ENCODE measurements at places on chromosomes 3 and 15.

DNA sequence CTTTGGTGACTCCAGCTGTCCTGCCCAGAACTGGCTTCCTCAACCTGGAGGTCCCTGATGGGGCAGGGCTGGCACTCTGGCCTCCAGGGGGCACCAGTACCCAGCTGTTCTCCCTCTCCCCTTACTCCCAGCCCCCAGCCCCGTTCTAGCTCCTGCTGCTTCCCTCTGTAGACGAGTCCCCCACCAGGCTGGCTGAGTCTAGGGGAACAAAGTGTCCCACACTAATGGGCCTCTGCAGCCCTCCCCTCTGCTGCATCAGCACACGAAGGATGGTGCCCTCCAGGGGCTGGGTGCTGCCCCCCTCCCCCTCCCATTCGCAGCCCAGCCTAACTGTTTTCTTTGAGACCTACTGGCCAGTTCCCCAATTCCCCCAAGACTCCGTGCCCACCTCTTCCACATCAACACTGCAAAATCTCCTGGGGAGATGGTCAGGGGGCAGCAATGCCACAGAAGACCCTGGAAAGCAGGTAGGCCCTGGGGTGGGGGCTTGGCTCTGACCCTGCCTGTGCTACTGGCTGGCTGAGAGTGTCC lies 4.2 kb downstream of the RHCG start:
- DNase-seq, result no peak

GRCh38 chr3:7610634-7611033 lies 749.7 kb downstream of the GRM7 start:
- DNase-seq, result no peak

- DNase-seq, result no peak
Measured at GRCh38 chr15:66483131-66483566, 14.4 kb downstream of the SNAPC5 start.

DNA sequence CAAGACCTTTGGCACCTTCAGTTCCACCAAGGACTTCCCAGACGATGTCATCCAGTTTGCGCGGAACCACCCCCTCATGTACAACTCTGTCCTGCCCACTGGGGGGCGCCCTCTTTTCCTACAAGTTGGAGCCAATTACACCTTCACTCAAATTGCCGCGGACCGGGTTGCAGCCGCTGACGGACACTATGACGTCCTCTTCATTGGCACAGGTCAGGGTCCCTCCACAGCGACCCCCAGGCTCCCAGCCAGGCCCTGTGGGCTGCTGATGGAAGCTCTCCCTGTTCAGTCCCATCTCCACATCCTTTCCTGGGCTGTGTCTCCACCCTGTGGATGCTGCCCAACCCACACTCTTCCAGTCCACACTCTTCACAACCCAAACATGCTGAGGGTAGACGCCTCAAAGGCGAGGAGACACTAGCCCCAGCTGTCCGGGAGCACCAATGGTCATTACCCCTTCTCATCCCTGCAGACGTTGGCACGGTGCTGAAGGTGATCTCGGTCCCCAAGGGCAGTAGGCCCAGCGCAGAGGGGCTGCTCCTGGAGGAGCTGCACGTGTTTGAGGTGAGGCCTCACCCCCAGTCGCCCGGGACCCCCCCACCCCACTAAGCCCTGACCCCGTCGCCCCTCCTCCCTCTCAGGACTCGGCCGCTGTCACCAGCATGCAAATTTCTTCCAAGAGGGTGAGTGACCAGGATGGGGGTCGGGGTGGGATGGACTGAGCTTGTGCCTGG lies 4.3 kb upstream of the LSMEM2 start:
- DNase-seq, result peak; percentile 76

- no peak for DNase-seq
Measured at GRCh38 chr3:162353414-162353813, 856.8 kb downstream of the OTOL1 start.

DNA sequence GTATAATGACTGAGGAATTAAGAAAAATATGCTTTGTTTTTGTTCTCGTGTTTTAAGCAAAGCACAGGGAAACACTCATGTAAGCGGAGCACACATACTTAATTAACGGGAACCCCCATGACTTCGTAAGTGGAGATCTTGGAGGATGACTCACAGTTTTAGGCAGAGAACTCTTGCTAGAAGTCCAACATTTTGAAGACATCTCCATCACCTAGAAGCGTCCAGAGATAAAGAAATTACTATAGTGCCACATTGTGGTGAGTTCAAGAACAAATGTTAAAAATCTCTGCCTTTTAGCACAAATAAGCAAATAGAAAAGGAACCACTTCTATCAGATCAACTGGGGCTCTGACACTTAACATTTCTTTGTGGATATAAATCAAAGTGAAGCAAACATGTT lies 194.1 kb upstream of the ARHGEF26 start:
- no peak for DNase-seq

GRCh38 chr15:89775815-89776214 lies 317 bp upstream of the MESP2 start:
- no peak for DNase-seq

- DNase-seq, result no peak
Measured at GRCh38 chr3:32977861-32978260, 26.4 kb downstream of the CCR4 start.

GRCh38 chr3:141082064-141082463 lies 30.9 kb downstream of the SPSB4 start:
- DNase-seq, result no peak

GRCh38 chr15:101024073-101024695 lies 105.0 kb downstream of the LRRK1 start:
- no peak for DNase-seq

- no peak for DNase-seq
Measured at GRCh38 chr3:99741588-99741987, 76.1 kb upstream of the CMSS1 start.

GRCh38 chr15:86006546-86006945 lies 73.1 kb upstream of the AGBL1 start:
- DNase-seq, result no peak

- no peak for DNase-seq
Measured at GRCh38 chr3:146540236-146540635, 4.2 kb downstream of the PLSCR1 start.

DNA sequence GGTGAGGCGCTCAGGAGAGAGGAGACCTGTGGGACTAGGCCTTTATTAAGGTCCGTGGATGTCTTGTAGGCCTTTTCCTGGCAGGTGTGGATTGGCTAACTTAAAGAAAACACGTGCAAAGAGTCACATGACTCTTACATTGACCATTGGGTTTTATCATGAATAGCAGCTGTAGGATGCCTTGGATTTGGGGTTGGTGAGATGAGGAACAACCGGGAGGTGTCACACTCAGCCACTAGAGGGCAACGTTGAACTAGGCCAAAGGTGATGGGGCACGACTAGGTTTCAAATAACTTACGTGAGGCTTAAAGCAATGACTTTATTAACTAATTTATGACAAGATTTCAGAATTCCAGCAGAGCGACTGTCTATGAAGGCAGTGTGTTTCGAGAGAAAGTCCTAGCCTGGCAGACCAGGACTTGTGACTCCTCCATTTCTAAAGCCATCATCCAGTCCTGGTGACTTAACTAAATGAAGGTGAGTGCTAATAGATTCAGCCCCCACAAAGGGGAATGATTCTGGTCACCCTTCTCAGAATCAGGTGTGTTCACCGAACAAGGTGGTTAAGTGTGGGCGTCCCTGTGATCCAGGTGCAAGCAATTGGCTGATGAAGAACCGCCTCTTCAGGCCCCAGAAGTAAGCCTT lies 345.6 kb downstream of the MCTP2 start:
- DNase-seq, result peak; percentile 4

GRCh38 chr15:82919231-82919886 lies 33.2 kb downstream of the HOMER2 start:
- no peak for DNase-seq

DNA sequence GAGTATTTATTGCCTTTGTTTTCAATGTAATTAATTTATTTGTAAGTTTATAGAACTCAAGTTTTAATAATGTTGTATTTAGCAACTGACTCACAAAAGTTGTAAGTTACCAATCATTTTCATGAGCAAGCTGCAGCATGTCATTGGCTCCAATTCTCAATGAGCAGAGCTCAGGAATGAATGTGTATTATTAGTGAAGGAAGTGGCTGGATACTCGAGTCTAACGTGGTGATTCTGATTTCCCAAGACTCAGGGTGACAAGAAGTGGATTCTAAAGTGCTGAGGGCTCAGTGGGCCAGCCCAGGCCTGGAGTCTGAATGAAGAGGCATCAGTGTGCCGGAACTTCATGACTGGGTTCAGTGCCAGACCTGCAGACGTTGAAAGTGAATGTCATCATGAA lies 39.6 kb downstream of the CLDN11 start:
- no peak for DNase-seq

- DNase-seq, result no peak
Measured at GRCh38 chr3:183491109-183491922, 62.9 kb upstream of the MCF2L2 start.

- no peak for DNase-seq
Measured at GRCh38 chr3:72679540-72680198, 168.6 kb downstream of the SHQ1 start.

DNA sequence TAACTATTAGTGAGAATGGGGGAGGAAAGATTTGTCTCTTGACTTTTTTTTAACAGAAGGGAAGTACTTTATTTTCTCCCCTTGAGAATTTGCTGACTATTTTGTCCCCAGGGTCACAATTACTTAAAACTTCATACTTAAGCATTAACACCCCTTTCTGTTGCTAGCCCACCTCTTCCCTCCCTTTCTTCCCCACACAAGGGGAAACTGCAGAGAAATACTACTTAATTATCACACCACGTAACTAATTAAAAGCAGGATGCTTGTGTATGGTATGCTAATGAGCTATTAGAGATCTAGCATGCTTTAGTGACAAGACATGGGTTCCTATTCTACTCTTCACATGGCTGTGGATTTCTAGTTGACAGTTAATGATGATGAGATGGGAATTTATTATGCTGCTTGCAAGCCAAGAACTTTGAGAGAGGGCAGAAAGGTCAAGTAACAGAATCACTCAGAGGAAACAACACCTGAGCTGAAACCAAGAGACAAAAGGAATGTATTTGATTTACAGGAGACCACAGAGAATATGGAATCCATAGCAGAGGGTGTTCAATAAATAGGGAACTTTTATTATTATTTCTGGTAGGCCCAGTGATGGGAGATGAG lies 179.2 kb downstream of the LSAMP start:
- DNase-seq, result no peak

DNA sequence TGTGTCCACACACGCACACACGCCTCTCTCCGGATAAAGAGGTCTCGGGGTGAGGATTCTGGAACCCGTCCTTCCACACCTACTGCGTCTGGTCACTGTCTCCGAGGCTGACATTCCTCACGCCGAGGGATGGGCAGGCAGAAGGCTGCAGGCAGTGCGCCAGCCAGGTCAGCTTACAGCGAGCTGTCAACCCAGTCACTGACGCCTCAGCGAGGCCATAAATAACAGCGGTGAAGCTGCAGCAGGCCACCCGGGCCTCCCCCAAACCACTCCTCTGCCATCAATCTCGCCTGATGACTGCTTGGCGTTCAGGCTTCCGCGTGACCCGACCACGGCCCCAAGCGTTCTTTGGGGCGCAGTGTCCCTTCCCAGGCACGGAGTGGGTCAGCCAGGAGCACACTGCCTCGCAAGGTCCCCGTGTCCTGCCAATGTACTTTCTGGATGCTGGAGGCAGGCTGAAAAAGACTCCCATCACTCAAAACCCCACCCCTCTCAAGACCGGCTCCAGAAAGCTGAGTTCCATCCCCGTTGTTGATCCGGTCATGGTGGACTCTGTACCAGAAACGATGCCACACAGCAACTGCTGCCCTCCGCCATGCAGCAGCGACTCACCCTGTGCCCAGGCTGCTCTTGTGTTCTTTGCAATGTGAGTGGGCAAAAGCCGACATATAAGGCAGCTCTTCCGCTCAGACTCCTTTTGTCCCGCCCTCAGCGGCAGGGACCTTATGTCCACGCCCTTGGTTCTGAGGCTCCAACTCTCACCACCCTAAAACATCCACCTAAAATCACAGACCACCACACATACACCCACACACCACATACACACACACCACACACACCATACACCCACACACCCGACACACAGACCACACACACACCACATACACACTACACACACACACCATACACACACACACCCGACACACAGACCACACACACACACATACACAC lies 27.1 kb downstream of the CPN2 start:
- no peak for DNase-seq

- no peak for DNase-seq
Measured at GRCh38 chr15:68558318-68559305, 20.2 kb upstream of the CORO2B start.

GRCh38 chr3:107356706-107357105 lies 20.5 kb upstream of the CCDC54 start:
- no peak for DNase-seq

DNA sequence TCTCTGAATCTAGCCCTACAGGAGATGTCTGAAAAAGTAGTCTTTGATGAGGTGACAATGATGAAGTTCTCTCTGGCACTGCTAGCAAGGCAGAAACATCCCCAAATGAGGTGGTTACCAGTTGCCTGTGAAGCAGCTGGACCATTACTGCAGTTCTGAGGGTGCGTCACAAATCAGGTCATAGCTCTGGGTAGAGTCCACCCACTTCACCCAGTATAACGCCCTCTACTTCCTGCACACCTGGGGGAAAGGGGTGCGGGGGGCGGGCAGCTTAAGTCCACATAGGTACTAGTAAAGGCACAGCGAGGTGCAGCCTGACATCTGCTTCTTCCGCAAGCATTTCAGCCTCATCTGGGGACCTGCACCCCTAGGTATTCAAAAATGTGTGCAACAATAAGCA lies 13.4 kb upstream of the SATB1 start:
- DNase-seq, result peak; percentile 52

DNA sequence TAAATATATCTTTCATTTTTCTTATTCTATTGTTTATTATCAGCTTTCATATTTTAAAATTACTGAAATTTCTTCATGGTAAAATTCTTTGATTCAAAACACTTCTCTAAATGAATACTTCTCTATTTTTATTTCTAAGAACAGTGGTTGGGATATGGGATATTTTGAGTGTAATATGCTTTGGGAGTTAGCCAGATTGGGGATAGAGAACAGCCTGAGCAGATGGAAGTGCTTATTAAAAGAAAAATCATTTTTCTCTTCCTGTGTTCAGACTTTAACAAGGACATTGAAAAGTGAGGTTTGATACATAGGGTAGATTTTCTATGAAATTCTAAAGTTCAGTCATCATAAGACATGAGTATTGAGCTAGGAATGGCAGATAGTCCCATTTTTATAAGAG lies 84.8 kb downstream of the COL6A5 start:
- no peak for DNase-seq

DNA sequence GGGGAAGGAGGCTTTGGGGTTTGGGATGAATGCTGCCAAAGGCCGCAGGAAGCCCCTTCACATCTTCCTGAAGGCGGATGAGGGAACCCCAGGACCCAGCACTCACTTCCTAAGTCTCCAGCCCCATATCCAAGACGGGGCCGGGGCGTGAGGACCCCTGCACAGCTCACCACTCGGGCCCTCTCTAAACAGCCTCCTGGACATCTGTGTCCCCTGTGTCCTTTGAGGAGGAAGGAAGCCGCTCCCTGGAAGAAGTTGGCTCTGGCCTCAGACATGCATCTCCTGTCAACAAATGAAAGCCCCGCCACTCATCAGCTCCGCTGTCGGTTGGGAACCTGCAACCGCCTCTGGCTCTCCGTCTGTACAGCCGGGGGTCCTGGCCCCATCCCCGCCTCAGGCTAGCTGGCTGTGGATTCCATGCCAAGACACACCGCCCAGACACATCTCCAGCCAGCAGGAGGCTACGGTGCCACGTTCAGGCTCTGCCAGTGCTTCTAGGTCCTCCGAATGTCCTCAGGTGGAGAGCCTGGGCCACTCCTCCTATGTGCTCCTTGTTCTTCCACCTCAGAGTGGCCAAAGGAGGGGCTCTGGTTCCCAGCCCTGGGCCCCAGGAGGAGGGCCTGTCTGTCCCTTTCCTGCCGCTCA lies 140.0 kb upstream of the MEF2A start:
- DNase-seq, result no peak

GRCh38 chr3:61134532-61134931 lies 116.7 kb downstream of the FHIT start:
- no peak for DNase-seq
